ENCODE measurements at places on chromosomes 11 and 22.

DNA sequence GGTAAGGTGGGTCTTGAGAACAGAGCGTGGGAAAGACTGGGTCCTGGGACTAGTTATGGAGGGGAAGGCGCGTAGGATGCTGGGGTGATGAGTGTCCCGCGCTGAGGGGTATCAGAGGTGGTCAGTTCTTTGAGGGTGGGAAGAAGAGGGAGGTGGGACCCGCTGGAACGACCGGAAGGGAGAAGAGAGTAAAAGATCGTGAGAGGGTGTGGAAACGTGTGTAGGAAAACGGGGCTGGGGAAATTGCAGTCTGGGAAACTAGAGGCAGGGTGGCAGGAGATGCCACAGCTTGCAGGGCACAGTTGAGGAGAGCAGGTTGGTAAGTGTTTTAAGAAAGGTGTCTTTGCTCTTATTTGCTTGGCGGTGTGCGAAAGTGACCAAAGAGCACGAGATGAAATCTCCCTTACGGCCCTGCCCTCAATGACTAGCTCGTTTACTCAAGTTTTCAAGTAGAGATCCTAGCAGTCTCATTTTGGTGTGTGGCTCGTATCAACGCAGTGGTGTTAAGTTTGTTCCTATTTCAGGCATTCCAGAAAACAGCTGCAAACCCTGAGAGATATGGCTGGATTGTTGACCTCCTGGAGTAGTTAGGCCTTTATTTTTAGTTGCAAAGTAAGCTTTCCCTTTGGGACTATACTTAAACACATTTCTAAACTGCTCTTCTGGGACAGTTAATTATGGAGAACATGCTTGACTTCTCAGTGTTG is 615 bp downstream of the STT3A start:
- no peak for DNase-seq

GRCh38 chr22:32329202-32329645 is 28.4 kb upstream of the RFPL3 start:
- DNase-seq: no peak

DNA sequence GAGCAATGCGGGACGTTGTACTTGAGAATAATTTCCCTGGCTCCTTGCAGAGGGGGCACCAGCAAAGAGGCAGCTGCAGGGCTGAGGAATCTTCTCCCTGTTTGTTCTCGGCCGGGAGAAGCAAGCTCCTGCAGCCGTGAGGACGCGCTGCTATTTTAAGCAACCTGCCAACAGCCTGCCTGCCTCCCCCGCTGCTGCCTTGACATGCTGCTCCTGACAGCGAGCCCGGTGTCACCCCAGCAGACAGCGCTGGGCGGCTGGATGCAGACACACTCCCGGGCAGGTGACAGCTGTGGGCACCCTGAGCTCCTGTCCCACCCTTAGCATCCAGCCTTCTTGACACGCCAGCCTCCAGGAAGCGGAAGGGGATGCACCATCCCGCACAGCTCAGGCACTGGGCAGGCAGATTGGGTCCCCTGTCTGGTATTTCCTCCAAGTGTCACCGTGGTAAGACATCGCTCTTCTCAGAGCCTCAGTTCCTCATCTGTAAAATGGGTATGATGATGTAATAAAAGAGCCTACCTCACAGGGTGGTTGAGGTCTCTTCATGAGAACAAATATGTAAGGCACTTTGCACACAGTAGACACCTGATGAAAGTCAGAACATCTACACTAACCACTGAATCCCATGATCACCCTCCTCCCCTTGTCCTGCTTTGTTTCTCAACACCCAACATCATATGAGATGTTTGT is 530.6 kb downstream of the MN1 start:
- no peak for DNase-seq

GRCh38 chr11:65927904-65928397 is 8.7 kb downstream of the DRAP1 start:
- no peak for DNase-seq

DNA sequence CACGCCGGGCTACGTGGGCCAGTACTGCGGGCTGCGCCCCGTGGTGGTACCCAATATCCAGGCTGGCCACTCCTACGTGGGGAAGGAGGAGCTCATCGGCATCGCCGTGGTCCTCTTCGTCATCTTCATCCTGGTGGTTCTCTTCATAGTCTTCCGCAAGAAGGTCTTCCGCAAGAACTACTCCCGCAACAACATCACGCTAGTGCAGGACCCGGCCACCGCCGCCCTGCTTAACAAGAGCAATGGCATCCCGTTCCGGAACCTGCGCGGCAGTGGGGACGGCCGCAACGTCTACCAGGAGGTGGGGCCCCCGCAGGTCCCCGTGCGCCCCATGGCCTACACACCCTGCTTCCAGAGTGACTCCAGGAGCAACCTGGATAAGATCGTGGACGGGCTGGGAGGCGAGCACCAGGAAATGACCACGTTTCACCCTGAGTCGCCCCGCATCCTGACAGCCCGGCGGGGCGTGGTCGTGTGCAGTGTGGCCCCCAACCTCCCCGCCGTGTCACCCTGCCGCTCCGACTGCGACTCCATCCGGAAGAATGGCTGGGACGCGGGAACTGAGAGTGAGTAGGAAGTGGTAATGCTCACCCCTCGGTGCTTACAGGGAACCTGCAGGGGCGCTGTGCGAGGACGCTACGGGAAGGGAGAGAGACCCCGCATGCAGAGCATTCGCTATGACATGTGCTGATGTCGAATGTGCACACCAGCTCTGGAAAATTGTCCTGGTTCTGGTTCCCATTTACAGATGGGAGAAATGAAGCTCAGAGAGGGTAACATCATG is 86.4 kb upstream of the MTNR1B start:
- DNase-seq: no peak

GRCh38 chr11:117126223-117126965 is 17.7 kb upstream of the PAFAH1B2 start:
- DNase-seq: peak; percentile 38

DNA sequence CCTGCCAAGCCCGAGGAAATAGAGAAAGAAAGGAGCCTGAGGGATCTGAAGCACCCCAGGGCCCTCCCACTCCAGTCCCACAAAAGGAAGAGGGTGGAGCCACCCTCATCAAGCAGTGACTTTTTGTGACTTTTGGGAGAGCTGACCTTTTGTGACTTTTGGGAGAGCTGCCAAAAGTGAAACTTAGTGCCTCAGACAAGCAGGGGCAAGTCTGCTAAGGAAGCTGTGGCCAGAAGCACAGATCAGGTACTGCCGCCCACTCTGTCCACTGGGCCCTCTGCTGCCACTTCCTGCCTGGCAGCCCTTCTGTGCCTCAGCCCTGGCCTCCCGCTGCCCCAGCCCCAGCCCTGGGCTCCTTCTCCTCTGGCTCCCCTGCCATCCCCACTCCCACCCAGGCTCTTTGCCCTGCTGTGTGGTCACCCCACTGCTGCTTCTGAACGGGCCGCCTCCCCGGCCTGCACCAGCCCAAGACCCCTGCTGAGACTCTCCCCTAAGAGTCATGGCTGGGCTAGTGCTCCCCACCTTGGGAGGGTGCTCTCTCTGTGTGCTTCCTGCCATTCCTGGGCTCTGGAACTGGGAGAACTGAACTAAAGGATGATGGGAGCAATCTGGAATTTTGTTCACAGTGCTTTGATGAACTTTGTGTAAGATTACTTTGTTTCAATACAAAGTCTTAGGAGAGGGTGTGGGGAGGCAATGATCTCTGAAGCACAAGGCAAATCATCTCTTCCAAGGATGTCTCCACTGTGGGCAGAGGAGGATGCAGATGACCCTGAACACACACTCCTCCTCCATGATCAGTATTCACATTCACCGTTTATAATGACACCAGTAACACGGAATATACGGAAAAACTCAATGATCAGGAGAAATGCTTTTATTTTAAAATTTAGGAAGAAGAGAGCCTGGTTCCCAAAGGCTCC is at the start of gene APOBEC3H:
Gene APOBEC3H (plus strand): TSS at position 147 of the 923 bp plus-strand sequence. CDS start 3,035 bp downstream, outside the sequence.
- DNase-seq: peak; percentile 12

- no peak for DNase-seq
Observed at GRCh38 chr11:12318791-12319438, 58.5 kb upstream of the PARVA start.

DNA sequence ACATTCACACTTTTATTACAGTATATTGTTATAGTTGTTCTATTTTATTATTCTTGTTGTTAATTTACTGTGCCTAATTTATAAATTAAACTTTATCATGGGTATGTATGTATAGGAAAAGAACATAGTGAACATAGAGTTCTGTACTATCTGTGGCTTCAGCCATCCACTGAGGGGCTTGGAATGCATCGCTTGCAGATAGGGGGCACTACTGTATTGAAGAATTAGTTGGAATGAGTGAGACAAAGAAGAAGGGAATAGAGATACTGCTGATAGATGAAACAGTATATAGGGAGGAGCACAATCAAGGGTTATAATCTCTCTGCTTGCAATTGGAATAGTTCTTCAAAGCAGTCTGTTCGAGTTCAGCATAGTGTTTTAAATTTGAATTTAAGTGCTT is 432.2 kb downstream of the RAB38 start:
- no peak for DNase-seq

- DNase-seq: peak; percentile 43
Observed at GRCh38 chr11:119169282-119169719, 776 bp downstream of the NLRX1 start.

DNA sequence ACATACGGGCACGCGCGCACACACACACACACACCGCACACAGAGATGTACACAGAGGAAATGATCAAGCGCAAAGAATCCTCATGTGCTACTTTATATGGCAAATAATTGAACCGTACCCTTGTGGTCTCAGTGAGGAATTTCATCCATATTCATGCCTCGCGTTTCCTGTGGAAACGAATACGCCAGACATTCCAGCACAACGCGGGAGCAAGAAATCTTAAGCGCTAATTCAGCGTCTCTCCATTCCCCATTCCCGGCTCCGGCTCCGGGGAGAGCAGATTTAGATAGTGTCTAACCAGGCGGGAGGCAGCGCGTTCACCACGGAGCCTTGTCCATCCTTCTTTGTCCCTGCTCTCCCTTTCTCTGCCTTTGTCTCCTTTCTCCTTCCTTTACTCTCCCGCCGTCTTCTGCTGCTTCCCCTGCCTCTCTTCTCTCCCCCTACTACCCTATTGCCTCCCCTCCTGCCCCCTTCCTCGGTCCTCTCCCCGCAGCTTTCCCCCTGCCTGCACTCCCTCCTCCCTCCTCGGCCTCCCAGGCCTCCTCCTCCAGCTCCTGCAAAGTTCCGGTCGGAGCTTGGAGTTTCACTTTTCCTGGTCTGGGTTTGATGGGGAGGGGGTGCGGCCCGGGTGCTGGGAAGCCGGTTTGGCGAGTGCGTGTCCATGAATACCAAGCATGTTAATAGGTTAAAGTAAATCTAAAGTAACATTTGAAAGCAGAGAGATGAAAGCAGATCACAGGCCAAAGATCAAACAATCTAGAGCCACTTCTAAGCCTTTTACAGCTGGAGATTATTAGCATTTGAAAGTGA is 579.3 kb downstream of the BUD13 start:
- DNase-seq: peak; percentile 46

GRCh38 chr11:86593833-86594232 is 78.6 kb downstream of the ME3 start:
- DNase-seq: no peak
